ENCODE measurements at places on chromosomes 11 and 22. TPM values are rescaled to one million over a fixed set of nuclear protein-coding genes. Genes with fewer than 3 reads are reported as not detected.

DNA sequence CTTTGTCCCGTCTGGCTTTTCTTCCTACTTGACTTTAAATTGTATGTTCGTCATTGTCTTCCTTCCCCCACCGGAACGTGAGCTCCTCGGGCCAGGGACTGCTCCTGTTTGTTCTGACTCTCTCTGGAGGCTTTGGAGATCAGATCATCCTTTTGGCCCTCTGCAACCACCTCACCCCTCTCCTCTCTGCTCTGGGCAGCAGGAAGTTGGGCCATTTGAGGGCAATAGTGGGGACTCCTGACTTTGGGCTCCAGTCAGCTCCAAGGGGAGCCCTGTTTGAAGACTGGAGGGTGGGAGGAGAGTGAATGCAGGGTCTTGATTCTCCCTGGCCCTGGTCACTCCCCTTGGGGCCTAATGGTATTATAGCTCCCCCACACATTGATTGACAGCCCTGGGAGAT, 186.3 kb upstream of the B3GAT1 start:
- H3K4me3 ChIP-seq, result no peak overlapping the region
- H3K27ac ChIP-seq, result no peak overlapping the region
- H3K36me3 ChIP-seq, result no peaks in the 10 kb centered on the region
- peaks cover 10% of the 10 kb centered on the region for H3K27me3 ChIP-seq

GRCh38 chr11:28400331-28401100, 292.3 kb downstream of the METTL15 start:
- H3K27ac ChIP-seq, result no peak overlapping the region
- no peak for DNase-seq
- no peak overlapping the region for H3K4me3 ChIP-seq
- H3K36me3 ChIP-seq, result no peaks in the 10 kb centered on the region
- H3K27me3 ChIP-seq, result no peaks in the 10 kb centered on the region

DNA sequence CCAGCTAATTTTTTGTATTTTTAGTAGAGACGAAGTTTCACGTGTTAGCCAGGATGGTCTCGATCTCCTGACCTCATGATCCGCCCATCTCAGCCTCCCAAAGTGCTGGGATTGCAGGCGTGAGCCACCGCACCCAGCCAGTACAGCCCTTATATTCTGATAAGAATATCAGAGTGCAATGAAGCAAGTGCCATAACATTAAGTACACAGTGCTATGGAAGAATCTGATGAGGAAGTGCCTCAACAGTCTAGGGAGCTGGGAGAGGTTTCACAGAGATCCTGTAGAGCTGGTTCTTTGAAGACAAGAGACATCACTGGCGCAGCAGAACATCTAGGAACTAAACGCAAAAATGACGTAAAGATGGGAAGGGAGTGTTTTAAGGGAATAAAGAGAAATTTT, 2.1 kb downstream of the RTCB start:
- no peak for DNase-seq
- peaks cover 51% of the 10 kb centered on the region for H3K4me1 ChIP-seq
- H3K36me3 ChIP-seq, result peaks cover 31% of the 10 kb centered on the region
- H3K27me3 ChIP-seq, result no peaks in the 10 kb centered on the region
- no peak overlapping the region for H3K27ac ChIP-seq
- peak overlapping the region; percentile 4 for H3K4me3 ChIP-seq

The SPECC1L gene
- total RNA-seq, result 27.7 TPM

The CDC42BPG gene
- 0.39 TPM for total RNA-seq
